ENCODE measurements at places on chromosomes 1 and 21.
A peak's percentile ranks its signal among the peaks of the same experiment; 100 is the strongest.

- DNase-seq, result no peak
Observed at GRCh38 chr1:172843444-172843843, 184.5 kb downstream of the FASLG start.

- no peak for DNase-seq
Observed at GRCh38 chr21:38869946-38870345, 64.2 kb downstream of the ETS2 start.

DNA sequence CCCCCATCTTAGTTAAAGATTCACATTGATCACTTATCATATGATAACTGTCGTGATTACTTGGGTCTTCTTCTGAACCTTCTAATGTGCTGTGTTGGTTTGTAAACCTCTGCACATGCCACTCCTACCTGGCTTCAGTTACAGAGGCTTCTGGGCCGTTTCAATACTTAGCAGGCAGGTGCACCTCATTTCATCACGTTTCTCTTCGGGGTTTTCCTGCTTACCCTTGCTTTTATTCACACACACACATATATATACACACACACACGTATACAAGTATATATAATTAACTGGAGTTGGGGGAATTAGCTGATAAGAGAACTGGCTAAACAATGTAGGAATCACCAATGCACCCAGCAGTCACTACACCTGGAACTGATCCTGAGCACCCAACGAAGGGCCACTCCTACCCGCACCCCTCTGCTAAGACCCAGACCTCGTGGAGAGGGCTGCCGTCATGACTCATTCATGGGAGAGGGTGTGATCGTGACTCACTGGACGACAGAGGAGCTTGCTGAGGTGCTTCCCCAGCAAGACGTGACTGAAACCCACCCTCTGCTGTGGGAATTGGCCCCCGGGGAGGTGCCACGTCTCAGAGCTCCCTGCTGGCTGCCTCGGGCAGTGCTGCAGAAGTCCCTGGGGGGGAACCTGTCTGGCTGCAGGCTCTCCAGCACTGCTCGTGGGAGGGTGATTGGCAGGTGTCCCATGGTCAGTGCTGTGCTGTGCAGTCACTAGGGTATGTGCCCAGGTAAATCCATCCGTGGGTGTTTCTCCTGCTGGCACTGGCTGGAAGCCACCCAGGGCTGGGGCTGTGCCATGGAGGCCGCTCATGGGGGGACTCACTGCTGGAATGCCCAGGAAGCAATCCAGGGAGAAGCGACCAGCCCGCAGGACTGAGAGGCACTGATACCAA, 166.6 kb downstream of the DYRK1A start:
- DNase-seq, result peak; percentile 32

DNA sequence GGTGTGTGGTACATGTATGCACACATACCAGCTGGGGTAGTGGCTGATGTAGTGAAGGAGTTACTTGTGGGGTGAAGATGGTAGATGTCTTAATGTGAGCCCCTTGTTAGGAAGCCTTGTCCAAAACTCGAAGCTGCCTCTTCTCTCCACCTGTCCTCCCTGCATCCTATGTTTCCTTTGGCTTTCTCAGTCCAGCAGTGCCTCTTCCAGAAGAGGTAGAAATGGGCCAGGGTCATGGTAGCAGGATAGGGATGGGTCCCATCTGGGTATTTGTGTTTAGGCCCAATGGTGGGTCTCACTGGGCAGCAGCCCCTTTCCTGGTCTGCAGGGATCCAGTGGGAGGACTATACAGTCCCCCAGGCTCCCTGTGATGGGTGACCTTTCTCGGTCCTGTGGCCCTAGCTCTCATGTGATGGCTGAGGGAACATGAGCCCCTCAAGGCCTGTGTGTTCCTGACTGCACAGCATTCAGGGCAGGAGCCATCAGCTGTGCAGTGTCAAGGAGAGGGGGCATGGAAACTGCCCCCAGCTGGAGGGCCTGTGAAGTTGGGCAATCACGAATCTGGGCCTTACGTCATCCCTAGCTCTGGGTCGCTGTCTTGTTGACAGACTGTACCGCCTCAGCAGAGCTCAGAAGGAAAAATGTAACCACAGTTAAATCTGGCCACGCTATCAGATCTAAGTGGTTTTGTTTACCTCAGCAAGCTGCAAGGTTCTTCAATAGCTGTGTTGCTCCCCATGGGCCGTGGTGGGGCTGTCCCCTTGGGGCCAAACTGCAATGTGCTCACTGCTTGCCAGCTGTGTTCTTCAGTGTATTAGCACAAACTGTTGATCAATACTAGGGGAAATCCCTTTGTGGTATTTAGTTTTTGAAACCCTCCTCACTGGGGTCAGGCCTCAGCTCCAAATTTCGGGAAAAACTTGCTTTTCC, 82.7 kb downstream of the NOS1AP start:
- no peak for DNase-seq

GRCh38 chr1:158813164-158813563, 18.0 kb upstream of the MNDA start:
- DNase-seq, result no peak

GRCh38 chr1:180229483-180230415, at the start of gene LHX4:
Gene LHX4 (plus strand): TSS chr1:180230264. CDS start chr1:180230530, 266 bp downstream.
- peak; percentile 29 for DNase-seq

DNA sequence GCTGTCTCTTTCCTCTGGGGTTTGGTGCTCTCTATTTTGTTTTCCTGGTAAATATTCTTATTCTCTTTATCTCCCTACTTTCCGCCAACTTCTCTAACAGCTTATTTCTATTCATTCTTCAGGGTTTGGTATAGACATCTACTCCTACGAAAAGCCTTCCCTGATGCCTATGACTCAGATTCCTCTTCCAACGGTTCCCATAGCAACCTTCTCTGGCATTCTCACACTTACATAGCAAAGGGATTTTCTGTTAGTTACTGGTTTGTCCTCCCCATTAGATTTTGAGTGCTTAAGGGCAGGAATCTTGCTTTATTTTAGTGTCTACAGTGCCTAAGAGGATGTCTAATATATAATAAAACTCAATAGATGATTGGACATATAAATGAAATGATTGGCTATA, 407.6 kb upstream of the DEPDC1 start:
- DNase-seq, result no peak

- no peak for DNase-seq
Observed at GRCh38 chr1:24294716-24295371, 24.3 kb upstream of the GRHL3 start.

DNA sequence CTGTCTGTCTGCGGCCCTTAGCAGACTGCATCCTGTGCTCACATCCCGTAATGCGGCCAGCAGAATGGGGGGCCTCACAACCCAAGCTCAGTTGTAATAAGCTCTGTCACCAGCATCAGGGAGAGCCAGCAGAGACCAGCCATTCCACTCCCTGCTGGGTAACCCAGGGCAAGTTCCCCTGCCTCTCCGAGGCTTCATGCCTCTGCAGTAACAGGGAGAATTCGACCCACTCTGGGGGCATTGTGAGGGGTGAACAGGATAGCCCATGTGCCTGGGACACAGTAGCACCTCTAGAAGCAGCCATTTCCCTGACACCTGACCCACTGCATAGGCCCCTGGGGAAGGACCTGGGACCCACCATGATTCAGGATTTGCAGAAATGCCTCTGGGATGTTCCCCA, 461.2 kb downstream of the MATN1 start:
- no peak for DNase-seq

DNA sequence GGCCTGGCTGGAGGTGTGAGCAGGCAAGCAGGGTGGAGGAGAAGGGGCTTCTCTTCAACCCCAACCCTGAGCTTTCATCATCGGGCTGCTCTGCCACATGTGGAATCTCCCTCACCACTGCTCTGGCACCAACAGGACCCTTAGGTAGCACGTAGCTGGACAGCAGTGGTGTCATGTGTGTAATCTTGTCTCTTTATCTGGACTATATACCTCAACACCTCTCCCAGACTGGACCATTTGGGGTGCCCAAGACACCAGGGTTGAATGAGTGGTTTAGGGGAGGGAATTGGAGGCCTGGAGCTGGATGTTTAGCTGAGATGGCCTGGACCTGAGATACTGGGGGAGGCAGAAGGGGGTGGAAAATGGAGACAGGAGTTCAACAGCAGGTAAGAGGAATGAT, 63.0 kb downstream of the UBE2T start:
- DNase-seq, result no peak

GRCh38 chr21:43355925-43356289, 71.0 kb downstream of the SIK1 start:
- no peak for DNase-seq

GRCh38 chr1:204383163-204383904, 23.6 kb upstream of the PLEKHA6 start:
- no peak for DNase-seq

DNA sequence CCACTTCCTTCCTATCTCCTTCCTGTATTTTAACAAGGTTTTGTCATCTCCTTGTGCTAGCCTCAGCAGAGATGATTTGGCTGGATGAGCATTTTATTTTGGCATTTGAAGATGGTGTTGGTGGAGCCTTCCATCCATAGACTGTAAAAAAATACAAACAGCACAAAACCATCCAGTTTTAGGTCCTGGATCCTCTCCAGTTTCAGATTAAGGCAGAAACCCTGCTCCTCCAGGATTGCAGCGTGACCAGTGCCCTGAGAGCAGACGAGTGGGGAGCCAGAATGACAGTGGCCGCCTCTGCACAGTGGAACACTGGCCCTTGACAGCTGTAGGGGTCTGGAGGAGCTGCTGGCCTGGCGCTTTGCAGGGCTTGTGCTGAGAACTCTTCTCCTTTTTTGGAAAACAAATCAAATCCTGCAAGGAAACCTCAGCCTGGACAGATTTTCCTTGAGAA, 72.2 kb upstream of the GADD45A start:
- no peak for DNase-seq

DNA sequence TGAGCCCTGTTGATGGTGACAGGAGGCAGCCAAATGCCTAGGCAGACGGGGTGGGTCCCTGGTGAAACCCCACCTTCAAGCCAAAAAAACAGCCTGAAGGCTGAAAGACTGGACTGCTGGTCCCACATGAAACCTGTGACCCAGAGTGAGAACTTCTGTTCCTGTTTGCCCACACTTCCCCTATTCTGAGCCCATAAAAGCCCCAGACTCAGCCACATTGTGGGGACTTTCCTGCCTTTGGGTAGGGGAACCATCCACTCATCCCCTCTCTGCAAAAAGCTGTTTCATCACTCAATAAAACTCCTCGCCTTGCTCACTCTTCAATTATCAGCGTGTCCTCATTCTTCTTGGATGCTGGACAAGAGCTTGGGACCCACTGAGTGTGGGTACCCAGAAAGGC, 25.2 kb downstream of the HTR6 start:
- DNase-seq, result no peak

GRCh38 chr21:42836767-42837301, 42.5 kb downstream of the WDR4 start:
- DNase-seq, result no peak

DNA sequence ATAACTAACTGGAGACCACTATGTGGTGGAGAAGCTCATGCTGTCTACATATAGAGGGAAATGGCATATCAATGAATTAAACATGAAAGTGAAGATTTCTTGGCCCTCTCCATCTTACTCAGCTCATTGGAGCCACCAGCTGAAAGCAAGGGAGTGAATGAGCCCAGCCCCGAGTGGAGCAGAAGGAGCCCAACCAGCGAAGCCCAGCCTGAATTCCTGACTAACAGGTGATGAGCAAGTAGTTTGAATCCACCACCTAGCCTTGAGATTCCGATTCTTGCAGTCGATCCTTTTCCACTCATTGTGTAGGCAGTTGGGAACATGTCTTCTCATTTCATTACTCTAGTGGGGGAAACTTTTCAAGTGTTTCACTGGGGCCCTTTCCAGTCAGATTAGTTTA, 18.6 kb upstream of the ST6GALNAC3 start:
- DNase-seq, result no peak

- no peak for DNase-seq
Observed at GRCh38 chr1:239538239-239538988, 152.0 kb downstream of the CHRM3 start.

GRCh38 chr1:5753549-5754421, 238.4 kb downstream of the NPHP4 start:
- DNase-seq, result no peak

- no peak for DNase-seq
Observed at GRCh38 chr21:28821276-28822122, 171.2 kb downstream of the LTN1 start.

GRCh38 chr1:59738591-59739015, 76.1 kb upstream of the HOOK1 start:
- no peak for DNase-seq

DNA sequence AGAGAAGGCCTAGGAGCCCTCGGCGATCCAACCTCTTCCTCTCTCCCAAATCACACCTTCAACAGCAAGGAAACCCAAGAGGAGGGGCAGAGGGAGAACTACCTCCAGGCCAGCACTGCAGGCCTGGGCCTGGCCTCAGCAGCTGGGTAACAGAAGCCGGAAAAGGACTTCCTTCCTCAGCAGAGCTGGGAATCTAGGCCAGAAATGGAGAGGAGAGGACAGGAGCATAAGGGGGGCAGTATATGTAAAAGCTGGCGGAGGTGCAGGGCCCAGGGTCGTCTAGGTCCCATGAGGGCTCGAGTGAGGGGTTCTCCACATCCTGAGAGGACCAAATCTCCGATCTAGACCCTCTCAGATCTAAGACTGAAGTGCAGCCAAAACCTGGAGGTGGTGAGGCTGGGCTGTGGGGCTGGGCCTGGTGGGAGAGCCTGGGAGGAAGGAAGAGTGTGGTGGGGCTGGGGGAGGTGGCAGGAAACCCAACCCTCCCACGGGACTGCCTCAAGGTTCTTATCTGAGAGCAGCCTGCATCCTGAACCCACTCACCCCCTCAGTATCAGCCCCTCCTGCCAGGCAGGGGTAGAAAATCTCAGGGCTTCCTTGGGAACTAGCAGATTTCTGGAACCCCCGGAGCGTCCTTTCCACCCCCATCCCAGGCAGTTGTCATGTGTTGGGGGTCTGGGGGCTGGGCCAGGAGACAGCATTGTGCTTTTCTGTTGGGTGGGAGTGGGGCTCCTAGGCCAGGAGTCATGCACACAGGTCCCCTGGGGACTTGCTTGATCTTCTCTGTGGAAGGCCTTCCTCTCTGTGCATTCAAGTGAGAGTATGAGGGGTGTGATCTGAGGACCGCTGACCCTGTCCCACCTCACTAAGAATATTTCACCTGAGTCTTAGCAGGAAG, 33.0 kb downstream of the PIK3C2B start:
- DNase-seq, result peak; percentile 34

GRCh38 chr1:4084048-4084431, 184.0 kb upstream of the C1orf174 start:
- DNase-seq, result no peak

DNA sequence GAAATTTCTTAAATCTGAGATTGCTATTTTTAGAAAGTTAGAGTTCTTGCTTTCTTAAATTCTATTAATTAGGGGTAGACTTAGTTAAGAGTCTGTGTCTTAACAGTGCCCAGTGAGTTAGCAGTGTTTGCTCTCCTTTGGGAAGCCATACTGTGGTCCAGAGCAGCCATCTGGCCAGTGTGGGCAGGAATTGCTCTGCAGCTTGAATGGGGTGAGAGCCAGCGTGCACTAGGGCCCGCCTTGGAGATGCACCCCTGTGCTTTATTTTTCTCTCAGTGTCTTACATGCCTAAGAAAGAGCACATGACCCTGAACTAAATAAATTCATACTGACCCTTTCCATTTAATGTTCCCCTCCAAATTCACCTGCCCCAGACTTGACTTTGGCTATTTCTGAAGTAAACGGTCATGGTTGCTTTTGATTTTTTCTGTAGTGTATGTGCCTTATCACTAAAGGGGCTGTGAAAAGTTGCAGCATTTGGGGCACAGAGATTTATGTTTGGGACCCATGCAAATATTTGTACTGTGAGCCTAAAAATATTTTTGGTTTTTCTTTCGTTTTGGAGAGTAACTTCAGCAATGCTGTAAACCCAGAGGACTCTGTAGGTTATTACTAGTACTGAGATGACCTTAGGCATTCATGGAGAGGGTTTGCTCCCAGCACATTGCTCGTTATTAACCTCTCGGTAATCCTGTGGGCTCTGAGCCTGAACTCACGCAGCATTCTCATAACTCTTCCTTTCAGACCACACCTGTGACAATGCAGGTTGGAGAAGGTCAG, 21.3 kb upstream of the KCNQ4 start:
- no peak for DNase-seq

GRCh38 chr1:52654063-52654462, 21.1 kb downstream of the SHISAL2A start:
- DNase-seq, result no peak
